Kidney capillary endothelial cell (primary cell): ENCODE measurements at places on chromosomes 5 and 9.

DNA sequence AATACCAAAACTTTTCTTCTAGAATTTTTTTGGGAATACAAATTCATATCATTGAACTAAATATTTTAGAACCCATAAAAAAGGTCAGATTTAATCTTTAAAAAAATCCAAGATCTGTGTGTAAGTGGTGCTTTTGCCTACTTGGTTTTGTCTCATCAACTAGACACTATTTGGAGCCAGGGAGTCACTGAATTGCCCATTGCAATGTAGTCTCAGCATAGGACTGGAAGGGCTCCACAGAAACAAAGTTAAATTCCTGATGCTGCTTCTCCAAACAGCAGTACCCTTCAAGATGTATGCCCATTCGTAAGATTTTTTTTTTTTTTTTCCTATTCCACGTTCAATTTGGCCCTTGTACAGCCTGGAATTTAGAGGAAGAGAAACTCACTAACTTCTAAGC is 208.0 kb upstream of the MPDZ start:
- no peak for DNase-seq

GRCh38 chr5:96076451-96076850 is 114.8 kb upstream of the ELL2 start:
- no peak for DNase-seq

GRCh38 chr9:28439688-28440087 is 866.4 kb upstream of the C9orf72 start:
- no peak for DNase-seq

- peak; percentile 32 for DNase-seq
Measured at GRCh38 chr9:97510797-97511654, 9.6 kb downstream of the TMOD1 start.

- no peak for DNase-seq
Measured at GRCh38 chr9:15189481-15189880, 117.5 kb downstream of the TTC39B start.

- DNase-seq = no peak
Measured at GRCh38 chr9:122192261-122192875, 32.7 kb downstream of the MORN5 start.

DNA sequence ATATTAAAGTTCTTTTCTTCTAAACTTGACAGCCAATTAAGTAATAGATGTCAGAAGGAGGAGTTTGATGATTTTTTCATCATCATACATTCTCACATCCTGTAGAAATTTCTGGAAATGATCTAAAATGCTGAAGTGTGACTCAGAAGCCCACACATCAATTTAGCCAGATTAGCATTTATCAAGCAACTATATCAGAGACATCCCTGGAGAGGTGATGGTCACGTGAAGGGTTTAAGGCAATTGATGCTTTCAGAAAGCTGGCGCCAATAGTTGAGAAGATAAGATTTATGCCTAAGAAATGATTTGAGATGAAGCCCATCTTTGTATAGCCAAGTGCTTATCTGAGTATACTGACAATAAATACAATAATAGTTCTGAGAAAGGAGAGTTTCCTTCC is 162.9 kb upstream of the RORB start:
- no peak for DNase-seq

DNA sequence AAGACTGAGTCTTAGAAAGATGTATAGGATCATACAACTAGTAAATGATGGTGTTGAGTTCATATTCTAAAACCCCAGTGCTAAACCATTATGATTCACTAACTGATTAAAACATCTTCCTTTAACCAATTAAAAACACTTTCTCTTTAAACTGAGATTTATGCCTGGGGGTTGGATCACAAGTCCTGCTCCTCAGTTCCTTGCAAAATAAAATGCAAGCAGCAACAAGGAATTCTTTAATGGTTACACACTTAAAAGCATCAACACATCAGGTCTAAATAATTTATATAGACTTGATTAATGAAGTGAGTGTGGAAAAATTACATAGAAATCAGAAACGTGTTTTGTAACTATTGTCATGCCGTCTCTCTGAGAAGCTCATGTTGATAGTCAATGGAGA is 189.2 kb downstream of the TARS1 start:
- no peak for DNase-seq

DNA sequence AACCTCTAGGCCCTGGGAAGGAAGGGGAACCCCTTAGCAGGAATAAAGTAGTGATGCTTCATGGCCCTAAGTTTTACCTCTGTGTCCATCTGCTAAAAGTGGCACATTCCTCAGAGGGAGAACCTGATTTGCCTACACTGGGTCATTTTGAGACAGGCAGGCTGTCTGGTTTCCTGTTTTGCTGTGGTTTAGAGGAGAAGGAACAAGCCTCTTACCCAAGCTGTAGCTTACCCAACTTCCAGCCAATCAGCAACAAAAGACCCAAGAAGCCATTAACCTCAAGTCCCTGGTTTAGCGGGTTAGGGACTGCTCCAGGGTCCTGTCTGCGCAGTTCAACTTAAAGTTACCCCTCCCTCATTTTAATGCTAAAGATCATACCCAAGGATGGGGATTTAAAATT is 411.0 kb downstream of the MAT2B start:
- DNase-seq = no peak

GRCh38 chr9:2378266-2378665 is 243.3 kb upstream of the VLDLR start:
- no peak for DNase-seq

DNA sequence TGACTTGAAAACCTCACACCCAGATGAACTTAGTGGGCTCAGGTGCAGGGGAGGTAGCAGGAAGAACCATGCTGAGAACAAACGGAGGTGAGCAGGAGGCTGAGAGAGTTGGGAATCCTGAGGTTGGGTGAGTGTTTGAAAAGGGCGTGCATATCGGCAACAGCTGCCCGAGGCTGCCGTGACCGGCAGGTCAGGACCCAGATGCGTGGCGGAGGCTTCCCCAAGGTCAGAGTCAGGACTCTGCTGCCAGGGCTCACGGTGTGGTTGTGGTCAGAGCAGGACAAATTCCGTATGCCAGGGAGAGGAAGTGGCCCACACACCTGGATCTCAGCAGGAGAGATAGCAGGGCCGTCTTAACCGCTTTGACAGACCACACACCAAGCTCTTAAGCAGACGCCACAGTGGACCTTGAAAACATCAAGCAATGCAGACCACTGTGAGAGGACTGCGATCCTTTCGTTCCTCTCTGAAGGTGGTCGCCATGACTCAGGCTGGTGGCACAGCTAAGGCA is 43.1 kb downstream of the ADAMTS16 start:
- DNase-seq = no peak

GRCh38 chr9:2939368-2939767 is 95.5 kb upstream of the PUM3 start:
- no peak for DNase-seq

GRCh38 chr9:95061916-95062595 is 255.5 kb downstream of the FANCC start:
- DNase-seq = no peak

- DNase-seq = no peak
Measured at GRCh38 chr5:136909906-136910305, 544.6 kb upstream of the TRPC7 start.

DNA sequence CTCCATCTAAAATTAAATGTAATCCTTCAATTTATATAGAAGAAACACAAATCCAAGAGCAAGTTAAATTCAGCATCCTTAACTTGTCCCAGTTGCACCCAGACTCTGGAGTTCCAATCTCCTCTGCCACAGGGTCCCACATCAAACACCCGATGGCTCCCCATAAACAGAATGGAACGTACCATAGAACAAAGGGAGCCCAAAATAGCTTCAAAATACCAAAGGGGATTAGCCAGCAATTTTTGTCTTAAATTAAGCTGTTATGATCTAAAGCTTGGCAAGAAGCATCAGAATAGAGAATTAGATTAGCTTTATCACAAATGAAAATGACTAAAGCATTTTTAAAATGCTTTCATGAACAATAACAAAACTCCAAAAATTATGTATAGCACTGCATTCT is 112.8 kb downstream of the FANCC start:
- DNase-seq = no peak

- no peak for DNase-seq
Measured at GRCh38 chr5:98398465-98398864, 375.0 kb upstream of the RGMB start.

DNA sequence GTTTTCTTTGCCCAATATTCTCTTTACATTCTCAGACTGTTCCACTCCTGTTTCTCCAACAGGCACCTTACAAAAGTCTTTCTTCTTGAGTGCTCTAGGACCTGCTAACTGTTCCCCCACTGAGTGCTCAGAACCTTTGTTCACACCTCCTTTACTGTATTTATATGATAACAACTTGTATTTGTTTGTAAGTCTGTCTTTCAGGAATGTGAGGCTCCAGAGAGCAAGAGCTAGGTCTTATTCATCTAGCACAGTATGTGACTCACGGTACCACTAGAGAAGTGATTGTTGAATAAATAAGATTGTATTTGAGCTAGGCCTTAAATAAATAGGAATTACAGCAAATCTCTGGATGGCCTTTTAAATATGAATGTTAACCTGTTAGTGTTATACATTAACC is 42.5 kb upstream of the MYOT start:
- no peak for DNase-seq

DNA sequence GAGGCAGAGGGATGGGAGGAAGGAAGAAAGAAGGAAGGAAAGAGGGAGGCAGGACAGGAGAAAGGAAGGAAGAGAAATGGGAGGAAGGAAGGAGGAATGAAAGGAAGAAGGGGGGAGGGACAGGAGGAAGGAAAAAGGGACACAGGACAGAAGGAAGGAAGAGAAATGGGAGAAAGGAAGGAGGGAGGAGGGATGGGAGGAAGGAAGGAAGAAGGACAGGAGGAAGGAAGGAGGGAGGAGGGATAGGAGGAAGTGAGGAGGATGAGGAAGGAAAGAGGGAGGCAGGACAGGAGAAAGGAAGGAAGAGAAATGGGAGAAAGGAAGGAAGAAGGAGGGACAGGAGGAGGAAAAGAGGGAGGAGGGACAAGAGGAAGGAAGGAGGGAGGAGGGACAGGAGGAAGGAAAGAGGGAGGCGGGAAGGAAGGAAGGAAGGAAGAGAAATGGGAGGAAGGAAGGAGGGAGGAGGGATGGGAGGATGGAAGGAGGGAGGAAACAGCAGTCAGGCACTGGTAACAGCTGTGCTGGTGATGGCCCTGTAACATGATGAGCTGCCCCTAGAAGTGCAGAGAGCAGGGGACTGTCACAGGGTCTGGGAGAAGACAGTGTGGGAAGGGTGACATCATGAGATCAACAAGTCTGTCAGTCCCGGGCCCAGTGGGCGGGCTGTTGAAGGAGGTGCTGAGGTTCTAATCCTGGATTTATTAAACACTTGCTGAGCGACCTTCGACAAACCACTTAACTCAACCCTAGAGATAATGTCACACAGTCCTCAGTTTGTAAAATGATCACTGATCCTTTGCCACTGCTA is 10.7 kb upstream of the IRX1 start:
- no peak for DNase-seq

GRCh38 chr5:77306531-77306930 is 96.1 kb downstream of the PDE8B start:
- DNase-seq = no peak

GRCh38 chr5:74316064-74316603 is 324.4 kb downstream of the ENC1 start:
- DNase-seq = peak; percentile 57

DNA sequence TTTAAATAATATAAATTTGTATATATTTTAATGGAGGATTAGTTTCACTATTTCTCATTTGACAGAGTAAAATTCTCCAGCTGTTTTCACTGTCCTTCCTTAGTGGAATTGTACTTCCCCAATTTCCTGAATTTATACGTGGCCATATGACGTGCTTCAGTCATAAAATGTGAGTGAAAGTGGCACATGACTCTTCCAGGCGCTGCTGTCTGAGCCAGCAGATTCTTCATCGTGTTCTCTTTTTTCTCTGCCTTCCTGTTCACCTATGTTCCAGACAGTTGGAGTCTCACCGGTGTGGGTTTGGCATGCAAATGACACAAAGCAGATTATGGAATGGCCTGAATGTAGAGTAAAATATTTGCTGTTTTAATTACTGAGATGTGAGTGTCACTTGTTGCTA is 684.1 kb downstream of the SEMA5A start:
- no peak for DNase-seq

GRCh38 chr5:34499001-34499734 is 157.0 kb upstream of the RAI14 start:
- DNase-seq = peak; percentile 90

- DNase-seq = no peak
Measured at GRCh38 chr5:92544596-92544995, 1036.4 kb downstream of the NR2F1-AS1 start.

DNA sequence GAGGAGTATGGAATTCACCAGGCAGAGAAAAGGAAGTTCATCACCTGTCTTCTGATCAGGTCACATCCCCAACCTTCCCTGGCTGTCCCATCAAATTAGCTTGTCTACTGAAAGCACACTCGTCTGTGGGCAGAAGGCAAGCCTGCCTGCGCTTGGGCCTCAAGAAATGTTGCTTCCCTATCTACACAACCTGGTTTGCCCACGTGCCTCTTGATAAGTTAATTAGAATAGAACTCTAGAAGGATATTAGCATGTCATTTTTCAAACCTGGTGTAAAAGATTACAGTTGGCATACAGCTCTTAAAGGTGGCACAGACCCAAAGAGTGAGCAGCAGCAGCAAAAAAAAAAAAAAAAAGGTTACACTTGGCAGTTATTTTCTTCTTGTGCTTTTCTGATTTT is 5.1 kb downstream of the TTC23L start:
- no peak for DNase-seq

DNA sequence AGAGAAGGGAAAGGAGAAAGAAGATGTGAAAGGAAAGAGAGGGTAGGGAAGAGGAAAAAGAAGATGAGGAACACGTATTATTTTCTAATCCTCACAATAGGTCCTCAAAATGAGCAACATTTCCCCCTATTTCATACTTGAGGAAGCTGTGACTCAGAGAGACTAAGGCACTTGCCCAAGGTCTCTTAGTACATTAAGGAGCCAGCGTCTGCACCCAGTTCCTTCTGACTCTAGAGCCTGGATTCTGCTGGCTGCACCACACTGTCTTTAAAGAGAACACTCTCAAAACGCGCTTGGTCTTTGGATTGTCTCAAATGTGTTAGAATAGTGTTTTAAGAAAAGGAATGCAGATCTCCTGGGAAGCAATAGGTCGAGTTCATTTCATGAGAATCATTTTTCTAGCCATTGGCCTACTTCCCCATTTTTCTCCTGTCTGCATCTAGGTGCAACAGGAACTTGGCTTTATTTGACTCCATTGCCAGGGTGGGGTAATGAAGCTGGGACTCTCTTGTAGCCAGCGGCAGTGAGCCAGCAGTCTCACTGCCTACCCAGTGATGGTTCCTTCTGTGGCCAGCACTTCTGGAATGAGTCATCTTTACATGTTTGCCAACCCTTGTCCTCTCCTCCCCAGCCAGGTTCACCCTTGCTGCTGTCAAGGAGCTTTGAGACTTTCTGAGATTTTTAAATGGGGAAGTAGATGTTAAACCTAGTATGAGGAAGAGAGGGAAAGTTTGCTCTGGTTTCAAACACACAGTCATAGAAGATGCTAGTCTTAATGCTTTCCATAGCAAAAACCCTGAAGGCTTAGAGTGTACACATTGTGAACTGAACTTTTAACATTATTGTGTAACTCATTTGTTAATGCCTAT is 82.7 kb downstream of the DOCK8 start:
- peak; percentile 55 for DNase-seq

DNA sequence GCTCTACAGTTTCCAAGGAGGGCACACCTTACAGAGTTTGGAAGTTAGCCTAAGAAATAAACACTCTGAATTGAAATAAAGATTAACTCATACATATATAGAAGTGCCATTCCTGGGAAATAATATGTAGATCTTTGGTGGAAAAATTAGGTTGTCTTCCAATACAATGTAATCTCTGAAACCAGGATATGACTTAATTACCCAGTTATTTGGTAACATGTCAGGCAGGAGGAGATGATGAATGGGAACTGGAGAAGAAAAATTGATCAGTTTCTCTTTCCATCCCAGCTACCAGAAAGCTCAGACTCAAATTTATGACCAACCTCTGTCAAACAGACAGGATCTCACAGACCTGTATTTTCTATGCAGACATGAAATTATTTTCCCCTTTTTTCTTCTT is 215.2 kb upstream of the SNX2 start:
- DNase-seq = peak; percentile 25
